Posterior cingulate gyrus (tissue), 11 donors: ENCODE measurements at places on chromosomes 2 and 18.

- no peak for DNase-seq
Observed at GRCh38 chr2:157059036-157059435, 198.5 kb upstream of the GALNT5 start.

- no peak for DNase-seq
Observed at GRCh38 chr2:79622508-79622907, 109.7 kb downstream of the CTNNA2 start.

GRCh38 chr2:29011418-29012060 lies 30.4 kb downstream of the TOGARAM2 start:
- no peak for DNase-seq

DNA sequence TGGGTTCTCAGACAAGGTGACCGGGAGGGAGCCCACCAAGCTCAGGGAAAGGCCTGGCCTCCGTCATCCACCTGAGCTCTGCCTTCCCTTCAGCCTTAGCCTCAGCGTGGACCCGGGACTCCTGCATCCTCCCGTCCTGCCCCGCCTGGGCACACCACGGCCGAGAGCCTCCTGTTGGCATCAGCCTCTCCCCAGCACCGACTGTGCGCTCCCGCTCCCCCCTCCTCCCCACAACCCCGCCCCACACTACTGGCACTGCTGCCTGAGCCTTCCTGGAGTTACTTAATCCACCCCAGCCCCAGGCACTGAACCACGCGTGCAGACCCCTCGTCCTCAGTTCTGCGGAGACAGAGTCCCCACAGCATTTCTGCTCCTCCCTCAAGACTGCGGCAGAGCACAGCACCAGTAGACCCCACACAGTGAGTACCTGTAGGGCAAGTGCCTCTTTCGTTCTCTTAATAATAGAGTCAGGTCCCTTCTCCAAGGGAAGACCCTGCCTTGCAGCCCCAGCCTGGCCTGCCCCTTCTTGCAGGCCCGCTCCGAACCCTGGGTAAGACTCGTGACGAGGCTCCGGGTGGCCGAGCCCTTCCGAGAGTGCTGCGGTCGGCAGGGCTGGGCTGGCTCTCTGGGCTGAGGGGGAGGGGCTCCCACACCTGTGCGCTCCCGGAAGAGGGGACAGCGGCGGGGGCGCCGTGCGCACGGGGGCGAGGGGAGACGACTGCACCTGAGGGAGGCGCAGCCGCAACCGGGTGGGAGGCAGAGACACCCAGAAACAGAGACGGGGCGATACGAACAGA lies at the start of gene AMER3:
AMER3 (plus strand) TSS at position 285 of the 797 bp plus-strand sequence. CDS start 6,533 bp downstream, outside the sequence.
- peak; percentile 59 for DNase-seq

DNA sequence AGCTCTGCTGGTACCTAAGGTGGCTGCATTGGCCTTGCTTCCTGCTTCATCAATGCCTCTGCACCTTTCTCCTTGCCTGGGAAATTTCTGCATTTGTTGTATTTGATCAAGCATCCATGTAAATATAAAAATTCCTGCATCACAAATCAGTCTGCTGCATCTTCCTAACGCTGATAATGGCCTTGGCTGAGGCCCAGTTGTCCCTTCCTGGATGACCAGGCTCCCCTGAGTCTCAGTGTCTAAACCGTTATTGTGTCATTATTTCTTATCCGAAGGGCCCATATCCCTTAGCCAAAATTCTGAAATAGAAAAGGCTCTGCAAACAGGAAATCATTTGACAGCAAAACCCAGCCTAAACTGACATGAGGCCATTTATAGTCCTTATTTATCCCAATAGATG lies 62.4 kb downstream of the KLHL29 start:
- no peak for DNase-seq

GRCh38 chr18:38572554-38573111 lies 1007.0 kb upstream of the CELF4 start:
- DNase-seq, result no peak

DNA sequence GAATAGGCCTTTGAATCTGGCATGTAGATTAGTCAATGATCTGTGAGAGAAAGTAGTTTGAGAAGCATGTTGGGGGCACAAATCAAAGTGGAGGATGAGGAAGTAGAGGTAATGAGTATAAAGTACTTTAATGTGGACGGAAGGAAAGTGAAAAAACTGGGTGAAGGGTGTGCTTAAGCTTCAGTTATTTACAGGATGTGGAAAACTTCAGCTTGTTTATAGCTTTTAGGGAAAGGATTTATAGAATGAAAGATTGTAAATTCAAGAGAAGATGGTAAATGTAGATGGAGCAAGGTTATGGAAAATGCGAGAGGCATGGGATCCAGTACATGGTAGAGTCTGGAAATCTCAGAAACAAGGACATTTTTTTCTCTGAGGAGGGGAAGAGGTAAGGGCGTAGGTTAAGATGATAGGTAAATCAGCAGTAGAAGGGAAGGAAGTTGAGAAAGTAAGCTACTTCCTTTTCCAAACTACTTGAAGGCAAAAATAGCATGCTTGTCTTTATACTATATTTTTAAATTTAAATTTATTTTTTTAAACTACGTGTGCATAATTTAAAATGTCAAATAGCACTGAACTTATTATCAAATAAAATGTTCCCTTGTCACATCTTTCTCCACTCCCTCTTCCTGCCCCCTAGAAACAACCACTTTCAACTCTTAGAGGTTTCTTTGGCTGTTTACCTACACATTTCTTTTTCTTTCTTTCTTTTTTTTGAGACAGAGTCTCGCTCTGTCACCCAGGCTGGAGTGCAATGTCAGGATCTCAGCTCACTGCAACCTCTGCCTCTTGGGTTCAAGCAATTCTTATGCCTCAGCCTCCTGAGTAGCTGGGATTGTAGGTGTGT lies 8.5 kb downstream of the FAM117B start:
- no peak for DNase-seq

DNA sequence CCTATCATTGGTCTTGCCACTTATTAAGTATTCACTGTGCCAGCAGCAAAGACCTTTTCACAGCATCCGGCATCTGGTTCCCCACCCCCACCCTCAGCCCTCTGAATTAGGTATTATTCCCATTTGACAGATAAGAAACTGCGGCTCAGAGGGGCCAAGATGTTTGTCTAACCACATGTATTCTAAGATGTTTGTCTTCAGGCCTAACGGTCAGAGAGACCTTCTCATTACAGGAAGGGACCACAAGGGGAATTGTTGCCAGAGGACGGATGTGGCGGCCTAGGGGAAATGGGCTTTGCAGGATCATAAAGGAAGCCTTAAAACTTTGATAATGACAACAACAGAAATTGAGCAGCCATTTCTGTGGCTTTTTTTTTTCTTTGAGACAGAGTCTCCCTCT lies 16.6 kb downstream of the NPPC start:
- DNase-seq, result no peak
